Activated CD4-positive, alpha-beta memory T cell treated with anti-CD3 and anti-CD28 coated beads for 36 hours (primary cell): ENCODE measurements at places on chromosomes 7 and 10. TPM values are rescaled to one million over a fixed set of nuclear protein-coding genes. Genes with fewer than 3 reads are reported as not detected.

DNA sequence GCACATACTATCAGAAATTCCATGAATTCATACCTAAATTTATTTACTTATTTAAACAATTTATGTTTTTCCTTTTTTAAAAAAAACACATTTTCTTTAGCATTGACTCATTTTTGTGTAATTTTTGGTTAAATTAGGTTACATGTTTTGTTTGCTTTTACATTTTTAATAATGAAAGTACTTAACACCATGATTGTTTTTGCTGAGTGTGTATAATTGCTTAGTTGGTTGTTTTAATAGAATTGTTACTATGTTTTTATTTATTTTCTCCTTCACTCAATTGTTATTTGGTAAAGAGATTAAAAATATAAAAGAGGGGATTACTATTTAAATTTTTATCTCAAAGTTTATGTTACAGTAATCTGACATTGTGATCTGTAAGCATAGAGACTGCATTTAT lies 508.4 kb downstream of the NRG3 start:
- no peak for DNase-seq

DNA sequence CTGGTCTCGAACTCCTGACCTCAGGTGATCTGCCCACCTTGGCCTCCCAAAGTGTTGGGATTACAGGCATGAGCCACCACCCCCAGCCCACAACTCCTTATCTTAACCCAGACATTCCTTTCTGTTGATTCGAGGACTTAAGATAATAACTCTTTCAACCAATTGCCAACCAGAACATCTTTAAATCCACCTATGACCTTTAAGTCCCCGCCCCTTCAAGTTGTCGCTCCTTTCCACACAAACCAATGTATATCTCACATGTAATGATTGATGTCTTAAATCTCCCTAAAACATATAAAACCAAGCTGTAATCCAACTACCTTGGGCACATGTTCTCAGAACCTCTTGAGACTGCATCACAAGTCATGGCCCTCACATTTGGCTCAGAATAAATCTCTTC lies 7.8 kb upstream of the ANKRD2 start:
- DNase-seq, result no peak

GRCh38 chr10:45491061-45491460 lies 117.0 kb downstream of the ALOX5 start:
- no peak for DNase-seq

GRCh38 chr10:102408728-102409603 lies 9.6 kb downstream of the PSD start:
- DNase-seq, result peak; percentile 85

Gene ZNF365
- 1.4 TPM for total RNA-seq

DNA sequence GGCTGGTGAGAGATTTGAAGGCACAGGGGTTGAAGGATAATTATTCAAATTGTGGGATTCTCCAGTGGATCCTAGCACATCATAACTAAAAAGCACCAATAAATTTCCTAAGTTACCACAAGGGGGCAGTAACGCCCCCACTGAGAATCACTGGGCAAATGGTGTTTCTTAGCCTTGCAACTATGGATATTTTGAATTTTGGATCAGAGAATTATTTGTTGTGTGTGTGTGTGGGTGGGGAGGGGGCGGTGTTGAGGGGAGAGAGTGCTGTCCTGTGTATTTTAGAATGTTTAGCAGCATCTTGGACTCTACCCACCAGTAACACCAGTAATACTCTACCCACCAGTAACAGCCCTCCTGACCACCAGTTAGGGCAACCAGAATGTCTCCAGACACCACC lies 63.3 kb upstream of the PRKG1 start:
- DNase-seq, result peak; percentile 12

DNA sequence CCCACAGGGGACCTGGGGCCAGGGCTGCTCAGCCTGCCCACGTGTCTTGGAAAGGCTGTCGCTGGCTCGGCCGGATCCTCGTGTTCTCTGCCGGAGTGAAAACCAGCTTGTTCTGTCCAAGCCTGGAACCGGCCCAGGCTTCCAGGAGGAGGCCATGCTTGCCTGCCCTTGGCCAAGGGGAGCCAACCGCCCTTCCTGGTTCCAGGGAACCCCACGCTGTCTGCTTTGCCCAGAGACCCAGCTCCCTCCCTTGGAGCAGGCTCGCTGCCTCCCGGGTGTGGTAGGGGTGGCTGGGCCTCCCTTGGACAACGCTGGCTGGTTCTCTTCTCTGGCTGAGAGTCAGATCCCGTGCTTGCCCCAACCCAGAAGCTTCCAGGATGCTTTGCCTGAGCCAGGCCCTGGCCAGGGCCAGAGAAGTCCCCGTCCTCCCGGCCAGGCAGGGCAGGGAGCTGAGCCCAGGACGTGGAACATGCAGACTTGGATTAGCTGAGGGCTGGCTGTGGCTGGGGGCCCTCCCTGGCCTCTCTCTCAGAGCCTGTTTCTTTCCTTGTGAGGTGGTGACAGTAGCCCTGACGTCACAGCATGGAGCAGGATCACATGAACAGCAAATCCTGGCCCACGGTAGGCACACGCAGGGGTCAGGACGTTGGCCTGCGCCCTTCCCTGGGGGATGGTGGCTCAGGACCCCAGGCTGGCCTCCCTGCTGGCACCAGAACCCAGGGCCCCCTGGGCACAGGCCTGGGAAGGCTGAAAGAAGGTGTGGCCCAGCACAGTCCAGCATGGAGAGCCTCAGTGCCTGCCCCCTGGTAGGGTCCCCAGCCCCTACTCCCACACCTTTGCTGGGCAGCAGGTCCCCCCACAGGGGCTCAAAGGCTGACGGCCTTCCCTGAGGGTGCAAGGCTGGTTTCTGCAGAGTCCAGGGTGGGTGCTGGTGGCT lies 67.5 kb downstream of the PWWP2B start:
- no peak for DNase-seq
